Muscle of back (tissue), 13 donors: ENCODE measurements at places on chromosomes 4 and X. TPM values are rescaled to one million over a fixed set of nuclear protein-coding genes. Genes with fewer than 3 reads are reported as not detected.

DNA sequence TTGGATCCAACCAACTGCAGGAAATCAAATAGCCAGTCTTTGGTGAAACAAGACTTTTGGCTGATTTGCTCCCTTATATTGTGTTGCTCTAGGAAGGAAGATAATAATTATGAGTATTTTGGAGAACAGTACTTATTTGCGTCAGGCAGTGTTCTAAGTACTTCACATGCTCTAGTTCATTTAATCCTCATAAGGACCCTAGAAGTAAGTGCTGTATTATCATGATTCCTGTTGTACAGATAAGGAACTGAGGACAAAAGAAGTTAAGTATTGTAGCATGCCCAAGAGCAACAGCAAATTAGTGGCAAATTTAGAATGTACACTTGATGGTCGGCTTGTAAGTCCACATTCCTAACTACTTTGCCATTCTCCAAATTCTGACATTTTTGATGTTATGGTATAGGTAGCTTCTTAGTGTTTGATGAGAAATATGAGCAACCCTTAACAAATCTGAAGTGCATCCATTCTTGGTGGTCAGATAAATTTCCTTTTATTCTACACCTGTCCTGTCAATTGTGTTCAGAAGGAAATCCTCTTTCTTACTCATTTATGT, 72.0 kb downstream of the SPRY1 start:
- no peak for DNase-seq

DNA sequence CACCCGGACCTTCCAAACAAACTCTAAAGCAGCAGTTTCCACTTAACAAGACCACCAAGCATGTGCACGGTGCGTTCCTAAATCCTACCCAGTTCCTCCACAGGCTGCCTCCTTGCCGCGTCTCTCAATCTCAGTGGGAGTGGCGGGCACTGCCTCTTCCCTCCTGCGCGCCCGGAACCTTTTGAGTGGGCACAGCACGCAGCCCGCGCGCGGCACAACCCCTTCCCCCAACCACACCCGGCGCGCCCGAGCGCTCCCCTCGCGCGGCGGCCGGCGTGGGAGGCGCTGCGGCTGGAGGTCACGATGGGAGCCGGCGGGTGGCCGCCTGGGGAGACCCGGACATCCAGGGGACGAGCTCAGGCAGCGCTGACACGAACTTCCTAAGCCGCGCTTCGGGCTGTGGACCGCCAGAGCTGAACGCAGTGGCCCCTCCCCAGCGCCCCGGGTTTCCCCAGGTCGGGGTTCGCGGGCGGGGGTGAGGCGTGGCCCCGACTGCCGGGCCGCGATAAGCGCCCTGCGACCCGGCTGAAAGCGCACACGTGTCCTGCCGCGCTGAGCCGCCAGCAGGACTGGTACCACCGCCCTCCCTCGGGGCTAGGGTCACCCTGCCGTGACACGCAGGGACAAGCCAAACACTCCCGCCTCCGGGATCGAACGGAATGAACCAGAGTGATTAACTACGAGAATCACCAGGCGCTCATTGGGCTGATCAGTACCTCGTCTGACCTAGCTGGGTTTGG, at the start of gene ABCG2:
Gene ABCG2, minus strand, starts transcription at position 151 of the 740 bp plus-strand sequence. CDS start 18,644 bp downstream, outside the sequence.
- DNase-seq = peak; percentile 19

DNA sequence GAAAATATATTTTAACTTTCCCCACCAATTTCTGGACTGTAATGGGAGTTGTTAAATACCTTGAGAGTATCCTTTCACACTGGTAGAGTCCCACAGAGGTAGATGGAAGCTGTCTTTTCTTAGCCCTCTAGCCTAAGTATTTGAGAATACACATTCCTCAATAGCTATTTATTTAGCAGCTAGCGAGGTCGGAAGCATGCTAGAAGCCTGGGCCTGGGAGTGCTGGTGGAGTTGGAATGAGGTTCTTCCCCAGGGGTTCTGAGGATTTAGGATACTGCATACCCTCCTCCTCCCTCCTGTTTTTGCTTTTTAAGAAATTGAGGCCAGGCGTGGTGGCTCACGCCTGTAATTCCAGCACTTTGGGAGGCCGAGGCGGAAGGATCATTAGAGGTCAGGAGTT, 999 bp upstream of the KLHL15 start:
- DNase-seq = no peak

DNA sequence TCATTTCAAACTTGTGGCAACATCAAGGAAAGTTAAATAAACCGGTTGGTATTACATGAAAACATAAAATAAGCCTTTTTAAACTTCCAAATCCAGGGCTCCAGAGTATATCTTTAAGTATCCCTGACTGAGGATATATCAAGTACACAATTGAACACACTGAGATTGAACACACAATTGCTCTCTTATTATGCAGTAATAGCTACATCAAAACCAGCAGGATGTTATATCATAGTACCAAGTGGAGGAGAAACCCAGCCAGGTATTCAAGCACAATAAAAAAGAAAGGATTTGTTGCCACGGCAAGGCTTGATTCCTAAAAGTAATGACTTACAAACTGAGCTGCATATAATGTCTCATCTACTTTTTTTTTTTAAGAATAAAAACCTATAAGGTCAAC, 605.8 kb downstream of the SPOCK3 start:
- DNase-seq = no peak

- no peak for DNase-seq
These were observed 163.4 kb downstream of the BANK1 start for GRCh38 chr4:101953949-101954348.

GRCh38 chrX:105323928-105324327, 103.4 kb upstream of the TEX13A start:
- DNase-seq = no peak

DNA sequence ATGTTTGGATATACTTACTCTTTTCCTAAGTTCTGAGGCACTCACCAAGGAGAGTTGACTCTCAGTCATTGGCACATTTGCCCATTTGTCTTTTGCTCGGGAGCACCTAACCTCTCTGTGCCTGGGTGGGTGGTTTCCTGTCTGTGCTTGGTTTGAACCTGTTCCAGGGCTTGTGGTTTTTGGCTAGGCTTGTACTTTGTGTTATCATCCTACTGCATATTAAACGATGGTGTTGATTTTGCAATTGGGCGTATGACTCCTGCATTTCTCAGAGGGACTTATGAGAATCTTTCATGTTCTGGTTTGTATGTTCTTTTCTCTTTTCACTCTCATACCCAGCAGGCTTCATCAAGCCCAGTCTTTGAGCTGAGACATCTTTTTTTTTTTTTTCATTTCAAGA, 161.7 kb downstream of the BTC start:
- DNase-seq = no peak

- DNase-seq = peak; percentile 35
These were observed 219.0 kb downstream of the TLL1 start for GRCh38 chr4:166091912-166092510.

GRCh38 chr4:4752576-4753401, 106.7 kb upstream of the MSX1 start:
- no peak for DNase-seq

The CD40LG gene
- polyA plus RNA-seq = not detected

The CCDC160 gene
- 0.26 TPM for polyA plus RNA-seq

The TRMT10A gene
- polyA plus RNA-seq = 8.1 TPM

The SCFD2 gene
- polyA plus RNA-seq = 12.6 TPM
